RPMI7951 (cell line): ENCODE measurements at places on chromosomes 11 and 22. TPM values are rescaled to one million over a fixed set of nuclear protein-coding genes. Genes with fewer than 3 reads are reported as not detected.

DNA sequence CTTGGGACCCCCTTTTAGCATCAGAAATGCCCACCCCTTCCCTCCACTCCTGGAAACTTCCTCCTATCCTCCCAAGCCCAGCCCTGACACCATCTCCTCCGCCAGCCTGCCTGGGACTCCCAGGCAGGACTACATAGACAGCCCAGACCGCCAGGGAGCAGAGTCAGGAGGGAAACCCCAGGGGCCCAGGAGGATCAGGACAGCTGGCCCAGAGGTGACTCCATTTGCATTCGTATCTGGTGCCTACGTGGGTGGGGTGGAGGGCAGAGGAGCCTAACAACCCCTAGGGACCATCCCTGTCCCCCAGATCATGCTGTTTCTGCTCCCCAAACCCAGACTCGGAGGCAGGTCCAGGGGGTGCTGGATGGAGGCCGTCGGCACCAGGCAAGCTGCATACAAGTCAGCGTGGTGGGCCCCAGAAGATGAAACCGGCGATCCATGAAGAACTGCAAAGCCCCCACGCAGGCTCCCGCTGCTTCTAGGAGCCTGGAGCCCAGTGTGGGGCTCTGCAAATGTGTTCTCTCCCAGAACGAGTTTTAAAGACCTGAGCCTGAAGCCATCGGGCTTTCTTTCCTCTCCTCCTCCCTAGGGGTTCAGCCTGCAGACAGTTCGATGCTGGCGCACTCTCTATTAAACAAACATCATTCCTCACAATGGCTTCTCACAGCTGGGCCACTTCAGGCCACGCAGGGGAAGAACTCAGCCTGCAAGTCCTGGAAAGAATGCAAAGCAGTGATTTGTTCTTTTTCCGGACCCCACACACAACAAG is 1506.8 kb downstream of the BRD1 start:
- DNase-seq: no peak

GRCh38 chr11:44248109-44248508 is 61.8 kb downstream of the ALX4 start:
- DNase-seq: peak; percentile 40

The MS4A2 gene
- not detected in 2 replicates for total RNA-seq

The FEN1 gene
- 75.8 and 97.4 TPM in 2 replicates for total RNA-seq

GRCh38 chr11:108228251-108228650 is 5.4 kb downstream of the ATM start:
- no peak for DNase-seq

The MAPK8IP2 gene
- under 0.01 and 0.39 TPM in 2 replicates for total RNA-seq

DNA sequence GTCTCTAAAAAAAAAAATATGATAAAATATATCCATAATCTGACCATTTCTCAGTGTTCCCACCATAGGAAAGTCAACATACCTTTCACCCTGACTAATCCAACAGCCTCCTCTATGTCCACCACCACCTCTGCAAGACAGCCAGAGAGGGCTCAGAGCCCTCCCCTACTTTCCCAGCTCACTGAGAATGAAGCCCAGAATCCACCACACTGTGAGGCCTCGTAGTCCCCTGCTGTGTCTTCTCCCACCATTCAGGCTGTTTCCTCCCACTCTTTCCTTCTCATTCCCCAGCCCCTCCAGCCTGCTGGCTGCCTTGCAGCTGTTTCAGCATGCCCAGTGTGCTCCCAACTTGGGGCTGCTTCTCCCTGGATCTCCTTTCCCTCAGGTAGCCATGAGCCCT is 27.0 kb downstream of the SGSM3 start:
- no peak for DNase-seq

GRCh38 chr11:81647374-81647773 is 1086.3 kb downstream of the FAM181B start:
- DNase-seq: no peak

DNA sequence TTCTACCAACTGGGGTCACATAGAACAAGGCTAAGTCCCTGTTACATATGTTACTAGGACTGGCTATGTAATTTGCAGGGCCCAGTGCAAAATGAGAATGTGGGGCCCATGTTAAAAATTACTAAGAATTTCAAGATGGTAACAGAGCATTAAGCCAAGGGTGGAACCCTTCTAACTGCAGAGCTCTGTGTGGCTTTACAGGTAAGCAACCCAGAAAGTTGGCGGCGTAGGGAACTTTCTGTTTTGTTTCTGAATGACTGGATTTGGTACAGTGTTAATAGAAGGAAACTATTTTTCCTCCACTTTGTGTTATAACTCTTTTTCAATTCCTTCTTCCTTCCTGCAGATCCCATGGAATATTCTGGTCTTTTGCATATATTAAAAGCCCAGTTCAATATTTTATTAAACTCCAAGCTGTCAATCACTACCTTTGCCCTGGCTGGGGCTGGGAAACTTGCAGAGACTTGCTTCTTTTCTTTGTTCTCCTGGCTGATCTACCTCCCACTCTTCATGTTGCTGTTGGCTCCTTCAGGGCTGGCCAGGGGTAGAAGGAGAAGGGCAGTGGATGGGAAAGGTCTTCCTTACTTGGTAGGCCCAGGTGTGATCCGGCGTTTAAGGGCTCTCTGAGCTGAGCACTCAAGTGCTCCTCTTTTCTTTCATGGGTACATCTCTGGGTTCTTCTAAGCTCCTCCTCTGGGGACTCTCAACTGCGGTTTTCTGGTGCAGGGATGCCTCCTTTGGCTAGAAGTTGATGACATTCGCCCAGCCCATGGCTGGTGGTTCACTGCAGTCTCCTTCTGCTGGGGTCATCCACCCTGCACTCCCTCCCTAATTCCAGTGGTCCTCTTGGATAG is 67.7 kb downstream of the SNX19 start:
- DNase-seq: no peak

The MAPK12 gene
- 6.7 and 13.2 TPM in 2 replicates for total RNA-seq

The HMOX1 gene
- total RNA-seq: 22.6 and 25.4 TPM in 2 replicates

DNA sequence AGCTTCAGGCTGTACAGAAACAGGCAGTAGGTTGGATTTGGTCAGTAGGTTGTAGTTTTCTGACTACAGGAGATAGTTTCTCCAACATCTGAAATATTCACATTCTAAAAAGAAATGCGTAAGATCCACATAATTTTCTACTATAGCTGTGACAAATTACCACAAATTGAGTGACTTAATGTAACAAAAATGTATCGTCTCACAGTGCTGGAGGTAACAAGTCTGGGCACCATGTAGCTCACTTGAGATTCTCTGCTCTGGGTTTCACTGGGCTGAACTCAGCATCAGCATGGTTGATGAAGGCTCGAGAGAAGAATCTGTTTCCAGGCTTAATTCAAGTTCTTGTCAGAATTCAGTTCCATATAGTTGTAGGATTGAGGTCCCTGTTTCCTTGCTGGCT is 350.9 kb upstream of the CCDC179 start:
- no peak for DNase-seq

DNA sequence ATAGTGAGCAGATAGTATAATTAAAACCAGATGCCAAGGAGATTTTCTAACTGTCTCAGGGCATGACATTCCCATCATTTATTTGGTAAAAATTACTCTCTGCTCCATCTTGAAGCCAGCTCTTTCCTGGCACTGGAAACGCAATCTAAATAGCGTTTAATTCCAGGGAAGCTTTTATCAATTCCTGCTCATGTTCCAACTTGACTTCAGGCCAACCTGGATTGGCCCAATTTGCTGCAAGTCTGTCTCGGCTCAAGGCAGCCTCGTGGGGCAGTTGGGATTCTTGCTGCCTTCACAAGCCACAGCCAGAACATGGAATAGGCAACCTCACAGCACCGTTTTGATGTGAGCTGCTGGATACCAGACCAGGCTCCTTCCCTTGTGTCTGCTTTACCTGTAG is 1255.9 kb downstream of the TBC1D22A start:
- DNase-seq: no peak

The KBTBD4 gene
- 19.9 and 20.3 TPM in 2 replicates for total RNA-seq

- DNase-seq: no peak
Measured at GRCh38 chr11:9347100-9347499, 32.7 kb upstream of the TMEM41B start.

The SLC22A8 gene
- not detected in 2 replicates for total RNA-seq

DNA sequence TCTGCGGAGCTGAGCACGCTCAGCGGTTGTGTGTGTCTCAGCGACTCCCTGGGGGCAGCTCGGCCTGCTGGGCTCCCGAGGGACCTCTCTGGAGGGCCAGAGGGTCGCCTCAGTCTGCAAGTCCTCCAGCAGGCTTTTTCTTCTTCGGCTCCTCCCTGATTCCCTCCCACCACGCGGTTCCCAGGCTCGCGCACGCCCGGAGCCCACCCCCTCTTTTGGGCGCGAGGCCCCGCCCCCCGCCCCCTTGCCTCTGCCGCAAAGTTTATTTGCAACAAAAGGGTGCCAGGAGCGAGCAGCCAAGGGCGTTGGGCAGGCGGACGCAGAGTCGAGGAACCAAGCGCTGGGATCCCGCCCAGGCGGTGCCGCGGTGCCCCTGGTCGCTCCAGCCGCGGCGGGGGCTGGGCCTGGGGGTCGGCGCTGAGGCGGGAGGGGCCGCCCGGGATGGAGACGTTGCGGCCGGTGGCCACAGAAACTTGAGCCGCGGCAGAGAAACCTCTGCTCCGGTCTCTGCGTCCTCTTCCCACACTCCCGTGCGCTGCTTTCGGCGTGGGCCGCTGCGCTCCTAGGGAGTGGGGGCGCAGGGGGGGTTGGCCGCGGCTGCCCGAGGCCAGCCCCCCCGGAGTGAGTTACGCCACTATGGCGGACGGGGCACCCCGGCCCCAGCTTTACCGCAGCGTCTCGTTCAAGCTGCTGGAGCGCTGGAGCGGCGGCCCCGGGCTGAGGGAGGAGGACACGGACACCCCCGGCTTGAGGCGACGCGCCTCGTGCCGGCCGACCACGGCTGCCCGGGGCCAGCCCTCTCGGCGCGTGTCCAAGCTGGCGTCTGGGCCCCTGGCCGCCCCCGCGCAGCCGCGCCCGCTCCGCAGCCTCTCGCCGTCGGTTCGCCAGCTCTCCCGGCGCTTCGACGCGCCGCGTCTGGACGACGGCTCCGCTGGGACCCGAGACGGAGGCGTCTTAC is at the start of gene ARHGEF17:
Gene ARHGEF17 (plus strand): TSS at position 274 of the 958 bp plus-strand sequence. CDS start 363 bp downstream, at position 637.
- peak; percentile 77 for DNase-seq

The H19 gene
- 0.72 and 1.9 TPM in 2 replicates for total RNA-seq

The SLC5A12 gene
- not detected in 2 replicates for total RNA-seq

DNA sequence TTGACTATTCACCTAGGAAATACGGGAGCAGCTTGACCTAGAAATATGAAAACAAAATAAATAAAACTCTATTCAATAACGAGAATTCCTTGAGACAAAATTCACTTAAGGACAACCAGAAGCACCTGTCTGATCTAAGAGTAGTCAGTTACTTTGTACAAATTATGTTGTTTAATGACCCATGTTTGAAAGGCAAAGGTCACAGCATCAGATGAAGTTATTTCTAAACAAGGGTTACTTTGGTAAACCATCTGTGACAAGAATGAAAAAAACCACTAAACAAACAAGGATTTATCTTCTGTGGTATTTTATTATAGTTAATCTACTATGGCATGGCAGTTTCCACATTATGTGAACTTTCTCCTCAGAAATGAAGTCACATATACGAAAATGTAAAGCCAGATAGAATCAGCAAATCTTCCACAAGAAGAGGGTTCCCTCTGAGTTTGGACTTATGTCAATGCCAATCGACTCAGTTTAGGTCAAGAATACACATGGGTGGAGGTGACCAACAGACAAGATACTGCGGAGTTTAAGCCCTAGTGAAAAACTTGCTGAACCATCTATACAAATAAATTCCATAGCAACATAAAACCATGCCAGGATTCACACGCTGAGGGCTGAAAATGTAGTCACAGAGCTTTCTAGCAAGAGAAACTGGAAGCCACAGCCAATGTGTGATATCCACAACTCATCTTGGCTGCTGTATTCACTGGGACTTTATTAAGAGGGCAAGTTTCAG is 53.4 kb downstream of the NCAPD3 start:
- no peak for DNase-seq

The BAIAP2L2 gene
- total RNA-seq: 5.0 and 9.7 TPM in 2 replicates

DNA sequence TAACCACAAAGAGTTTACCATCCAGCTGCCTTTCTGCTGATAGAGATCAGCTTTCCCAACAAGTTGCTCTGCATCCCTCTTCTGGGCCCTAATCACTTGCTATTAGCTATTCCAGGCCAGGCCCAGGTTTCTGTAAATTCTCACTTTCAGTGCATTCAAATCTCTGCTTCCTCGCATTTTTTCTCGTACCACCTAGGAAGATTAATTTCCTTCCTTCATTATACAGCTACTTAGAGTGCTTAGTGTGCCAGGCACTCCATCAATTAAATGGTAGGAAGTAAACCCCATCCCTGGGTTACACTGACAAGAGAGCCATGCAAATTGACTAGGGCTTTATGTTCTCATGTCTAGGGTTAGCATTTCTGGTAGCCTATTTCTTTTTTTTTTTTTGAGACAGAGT is 9.7 kb downstream of the SIAE start:
- DNase-seq: no peak

The DKK3 gene
- 271 and 303 TPM in 2 replicates for total RNA-seq
